Foreskin melanocyte (primary cell): ENCODE measurements at places on chromosomes 4 and X.

GRCh38 chr4:129113919-129114318 is 18.0 kb downstream of the C4orf33 start:
- peak; percentile 39 for DNase-seq

GRCh38 chr4:68927165-68927564 is 24.4 kb downstream of the UGT2A3 start:
- no peak for DNase-seq

- DNase-seq: peak; percentile 18
These were observed 28.8 kb upstream of the CFAP47 start for GRCh38 chrX:35890699-35891098.

- DNase-seq: no peak
These were observed 64.4 kb downstream of the CXCL13 start for GRCh38 chr4:77669946-77670590.

GRCh38 chr4:140004922-140005627 is 148.9 kb downstream of the MAML3 start:
- no peak for DNase-seq

GRCh38 chr4:42280327-42281095 is 116.8 kb upstream of the SHISA3 start:
- DNase-seq: peak; percentile 3

DNA sequence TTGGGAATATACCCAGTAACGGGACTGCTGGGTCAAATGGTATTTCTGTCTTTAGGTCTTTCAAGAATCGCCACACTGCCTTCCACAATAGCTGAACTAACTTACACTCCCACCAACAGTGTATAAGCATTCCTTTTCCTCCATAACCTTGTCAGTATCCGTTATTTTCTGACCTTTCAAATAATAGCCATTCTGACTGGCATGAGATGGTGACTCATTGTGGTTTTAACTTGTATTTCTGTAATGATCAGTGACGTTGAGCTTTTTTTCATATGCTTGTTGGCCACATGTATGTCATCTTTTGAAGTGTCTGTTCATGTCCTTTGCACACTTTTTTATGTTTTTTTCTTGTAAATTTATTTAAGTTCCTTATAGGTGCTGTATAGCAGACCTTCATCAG is 81.2 kb downstream of the ADAM29 start:
- peak; percentile 92 for DNase-seq

GRCh38 chrX:151902813-151903591 is 9.7 kb upstream of the MAGEA4 start:
- no peak for DNase-seq

DNA sequence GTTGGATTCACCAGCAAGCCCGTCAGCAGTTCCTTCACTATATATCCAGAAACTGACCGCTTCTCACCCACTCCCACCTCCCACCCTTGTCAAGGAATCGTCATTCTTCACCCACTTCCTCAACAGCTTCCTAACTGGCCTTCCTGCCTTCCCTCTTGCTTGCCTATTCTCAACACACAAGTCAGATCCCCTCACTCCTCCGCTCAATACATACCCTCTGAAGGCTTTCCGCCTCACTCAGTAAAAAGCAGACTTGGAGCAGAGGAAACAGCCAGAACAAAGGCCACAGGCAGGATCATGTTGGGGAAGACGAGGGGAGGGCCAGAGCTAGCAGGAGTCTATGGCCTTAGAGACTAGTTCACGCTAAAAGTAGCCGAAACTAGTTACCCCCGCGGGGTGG is 23.7 kb downstream of the RWDD4 start:
- DNase-seq: no peak

GRCh38 chr4:170721812-170722373 is 632.1 kb upstream of the AADAT start:
- DNase-seq: no peak

- DNase-seq: no peak
These were observed 144.1 kb downstream of the DIPK2B start for GRCh38 chrX:45056428-45057145.

- DNase-seq: no peak
These were observed 107.6 kb downstream of the USP46 start for GRCh38 chr4:52551487-52551886.

DNA sequence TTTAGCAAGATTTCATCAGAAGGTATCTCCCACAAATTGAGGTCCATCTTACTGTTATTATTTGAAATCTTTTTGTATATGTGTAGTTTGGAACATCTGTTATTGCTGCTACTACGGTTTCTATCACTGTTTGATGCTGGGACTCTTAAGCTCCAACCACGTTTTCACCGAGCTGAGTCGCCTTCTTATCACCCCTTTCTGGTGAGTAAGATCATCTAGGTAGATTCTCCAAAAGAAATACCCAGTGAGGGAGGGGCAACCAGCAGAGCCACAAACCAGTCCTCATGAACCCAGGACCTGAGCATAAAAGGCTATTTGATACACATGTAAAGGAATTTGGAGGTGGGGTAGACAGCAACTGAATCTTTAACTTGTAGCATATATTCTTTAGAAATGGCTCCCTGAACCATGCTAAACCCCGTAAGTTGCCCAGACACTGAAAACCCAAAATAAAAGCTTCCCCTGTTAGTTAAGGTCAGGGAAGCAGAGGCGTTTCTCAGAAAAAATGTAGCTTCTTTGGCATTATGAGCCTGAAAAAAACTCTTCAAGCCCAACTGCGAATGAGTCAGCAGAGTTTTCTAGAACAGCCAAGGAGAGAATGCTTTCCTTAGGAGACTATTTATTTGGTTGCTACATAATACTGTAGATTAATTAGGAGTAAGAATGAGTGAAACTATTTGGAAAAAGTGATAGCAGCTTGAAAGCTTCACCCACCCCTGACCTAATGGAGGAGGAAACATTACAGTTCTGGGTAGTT is 53.8 kb upstream of the ATXN3L start:
- DNase-seq: no peak

GRCh38 chr4:169099771-169100180 is 89.7 kb upstream of the CBR4 start:
- no peak for DNase-seq

DNA sequence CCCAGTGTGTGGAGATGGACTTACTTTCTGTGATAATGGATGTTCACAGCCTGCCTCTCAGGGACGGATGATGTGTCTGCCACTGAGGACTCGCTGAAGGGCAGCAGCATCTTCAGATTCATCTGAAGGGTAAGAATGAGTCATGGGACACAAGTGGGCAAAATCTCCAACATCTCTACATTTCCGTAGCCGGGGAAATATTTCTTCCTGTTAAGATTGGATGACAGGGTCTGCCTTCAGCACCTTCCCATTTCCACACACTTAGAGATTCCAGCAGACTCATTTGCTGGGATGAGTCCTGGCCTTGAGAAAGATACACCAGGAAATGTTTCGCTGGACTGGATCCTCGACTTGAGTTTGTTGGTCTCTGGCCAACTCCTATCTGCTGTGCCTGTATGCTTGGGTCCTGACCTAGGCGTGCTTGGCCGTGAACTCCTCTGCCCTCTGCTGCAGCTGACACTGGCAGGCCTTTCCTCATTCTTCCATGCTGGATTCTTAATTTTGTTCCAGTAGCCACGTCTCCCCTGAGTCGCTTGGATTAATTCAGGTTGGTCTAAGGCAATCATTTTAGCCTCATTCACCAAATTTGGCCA is 46.5 kb upstream of the SOD3 start:
- no peak for DNase-seq

- no peak for DNase-seq
These were observed 158.7 kb upstream of the GIMD1 start for GRCh38 chr4:106527316-106527715.

GRCh38 chr4:24229978-24230377 is 340.1 kb upstream of the PPARGC1A start:
- DNase-seq: no peak

DNA sequence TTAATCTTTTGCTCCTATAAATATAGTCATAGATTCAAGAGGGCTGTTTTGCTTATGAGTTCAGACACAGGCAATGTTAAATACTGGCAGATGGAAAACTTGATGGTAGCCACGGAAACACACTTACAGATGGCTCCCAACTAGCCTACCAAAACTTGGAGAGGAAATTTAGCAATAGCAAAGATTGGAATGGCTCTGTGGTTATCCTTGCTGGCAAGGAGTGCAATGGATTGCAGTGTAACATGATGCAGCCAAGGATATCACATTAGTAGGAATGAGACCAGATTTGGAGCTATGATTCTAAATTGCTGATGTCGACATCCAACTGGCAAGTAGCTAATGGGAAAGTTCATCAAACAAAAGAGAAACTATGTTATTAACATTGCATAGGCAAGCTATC is 791.0 kb upstream of the DIAPH2 start:
- no peak for DNase-seq

DNA sequence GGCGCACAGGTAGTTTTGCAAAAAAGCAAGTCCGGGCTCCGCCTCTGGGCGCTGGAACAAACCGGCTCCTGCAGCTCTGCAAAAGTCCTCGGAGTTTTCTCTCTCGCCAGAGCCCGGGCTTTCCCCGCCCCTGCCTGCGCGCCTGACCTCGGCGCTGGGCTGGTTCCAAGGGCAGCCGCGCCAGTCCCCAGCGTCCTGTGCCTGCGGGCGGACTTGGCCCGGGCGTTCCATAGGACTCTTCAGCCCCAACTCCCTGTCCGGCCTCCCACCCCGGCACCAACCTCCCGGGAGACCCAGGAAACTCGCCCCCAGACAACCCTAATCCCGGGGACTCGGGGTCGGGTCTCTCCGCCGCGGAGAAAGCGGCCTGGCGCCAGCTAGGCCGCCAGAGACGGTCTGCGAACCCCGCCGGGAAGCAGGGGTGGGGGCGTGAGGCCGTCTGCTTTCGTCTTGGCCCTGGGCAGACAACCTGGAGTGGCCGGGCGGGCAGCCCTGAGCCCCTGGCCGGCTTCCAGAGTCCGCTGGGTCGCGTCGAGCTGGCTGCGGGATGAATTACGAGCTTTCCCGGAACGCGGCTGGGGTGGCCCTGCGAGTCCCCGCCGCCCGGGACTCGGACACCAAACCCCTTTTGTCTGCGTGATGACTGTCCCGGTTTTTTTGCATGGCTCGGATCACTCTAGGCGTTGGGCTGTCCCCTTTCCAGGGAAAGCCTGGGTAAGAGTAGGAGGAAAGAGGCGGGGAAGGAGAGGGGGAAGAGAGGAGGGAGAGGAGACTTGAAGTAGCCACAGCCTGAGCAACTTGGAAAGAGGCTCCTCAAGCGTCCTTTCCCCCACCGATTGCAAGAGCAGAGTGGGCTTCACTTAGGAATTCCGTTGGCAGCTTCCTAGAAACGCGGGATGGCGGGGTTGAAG is 916 bp downstream of the MXRA5 start:
- DNase-seq: no peak

DNA sequence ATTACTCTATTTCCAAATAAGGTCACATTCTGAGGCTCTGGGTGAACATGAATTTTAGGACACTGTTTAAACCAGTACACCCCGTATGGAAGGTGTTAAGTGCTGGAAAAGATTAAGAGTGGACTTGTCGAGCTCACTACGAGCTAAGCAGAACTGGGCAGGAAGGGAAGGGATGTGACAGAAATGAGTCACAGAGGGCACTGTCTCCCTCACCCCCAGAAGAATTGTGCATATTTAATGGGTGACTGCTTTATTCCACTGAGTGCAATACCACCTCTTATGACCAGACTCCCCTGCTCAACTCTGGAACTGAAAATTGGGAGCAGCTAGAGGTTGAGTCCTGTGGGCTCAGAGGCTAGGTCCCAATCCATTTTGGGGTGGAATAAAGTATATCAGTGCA is 187.4 kb upstream of the RPS6KA3 start:
- no peak for DNase-seq

DNA sequence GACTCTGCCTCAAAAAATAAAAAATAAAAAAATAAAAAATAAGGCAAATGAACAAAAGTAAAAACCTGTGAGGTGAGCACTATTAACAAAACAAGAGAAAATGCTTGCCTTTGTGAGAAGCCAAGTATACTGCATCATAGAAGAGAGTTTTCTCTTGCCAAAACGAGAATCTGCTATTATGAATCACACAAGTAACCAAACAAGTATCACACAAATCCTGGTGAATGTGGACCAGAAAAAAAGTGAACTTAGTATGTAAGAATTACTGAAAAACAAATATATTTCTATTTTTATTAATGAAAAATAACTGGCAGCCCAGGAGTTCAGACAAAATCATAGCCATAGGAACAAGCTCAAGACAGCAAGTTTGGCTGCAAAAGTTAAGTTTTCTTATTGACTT is 193.5 kb downstream of the PDGFC start:
- DNase-seq: no peak

DNA sequence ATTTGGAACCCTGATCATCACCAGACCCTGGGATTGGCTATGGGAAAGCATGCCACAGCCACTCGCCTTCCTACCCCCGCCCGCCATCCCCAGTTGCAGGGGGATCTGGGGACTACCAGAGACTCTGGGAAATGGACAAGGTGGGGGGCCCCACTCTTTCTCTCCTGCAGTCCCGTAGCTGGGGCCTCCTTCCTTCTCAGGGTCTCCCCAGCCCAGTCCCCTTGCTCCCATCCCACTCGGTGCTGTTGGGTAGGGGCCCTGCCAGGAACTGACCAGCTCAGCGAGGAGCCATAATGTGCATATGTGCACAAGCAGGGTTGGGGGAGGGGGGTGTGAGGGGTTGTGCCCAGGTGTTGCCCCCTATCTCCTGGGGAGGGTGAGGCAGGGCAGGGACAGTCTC is 3.4 kb upstream of the USP11 start:
- no peak for DNase-seq

DNA sequence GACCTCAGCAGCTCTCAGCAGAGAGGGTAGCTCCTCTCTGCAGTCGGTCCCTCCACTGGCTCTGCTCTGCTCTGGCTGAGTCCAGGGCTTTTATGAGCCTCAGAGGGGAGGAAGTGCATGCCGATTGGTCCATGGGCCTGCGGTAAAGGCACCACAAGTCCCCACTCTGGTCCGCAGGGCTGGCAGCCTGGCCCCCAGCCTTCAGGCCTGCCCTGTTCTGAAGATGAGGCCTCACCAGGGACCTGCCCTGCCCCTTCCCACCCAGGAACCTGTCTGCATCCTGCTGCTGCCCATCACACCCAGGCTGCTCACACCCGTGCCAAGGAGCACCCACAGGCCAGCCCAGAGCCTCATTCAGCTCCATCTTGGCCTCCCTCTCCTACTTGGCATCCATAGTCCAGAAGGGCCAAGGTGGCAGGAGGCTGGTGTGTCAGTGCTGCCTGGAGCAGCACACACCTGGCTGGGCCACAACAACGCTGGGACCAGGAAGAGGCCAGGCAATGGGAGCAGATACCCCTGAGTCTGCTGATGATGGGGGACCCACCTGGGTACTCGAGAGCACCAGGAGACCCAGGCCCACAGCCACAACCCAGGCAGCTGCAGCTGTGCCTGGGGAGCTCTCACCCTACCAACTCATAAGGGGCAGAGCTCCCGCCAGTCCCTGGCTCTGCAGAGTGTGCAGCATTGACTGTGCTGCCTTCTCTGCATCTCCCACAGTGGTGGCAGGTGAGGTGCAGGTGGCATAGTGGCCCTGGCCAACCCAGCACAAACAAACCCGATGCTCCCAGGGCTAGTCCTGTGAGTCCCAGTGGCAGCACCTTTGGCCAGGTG is 191.9 kb upstream of the NUDT6 start:
- DNase-seq: no peak

DNA sequence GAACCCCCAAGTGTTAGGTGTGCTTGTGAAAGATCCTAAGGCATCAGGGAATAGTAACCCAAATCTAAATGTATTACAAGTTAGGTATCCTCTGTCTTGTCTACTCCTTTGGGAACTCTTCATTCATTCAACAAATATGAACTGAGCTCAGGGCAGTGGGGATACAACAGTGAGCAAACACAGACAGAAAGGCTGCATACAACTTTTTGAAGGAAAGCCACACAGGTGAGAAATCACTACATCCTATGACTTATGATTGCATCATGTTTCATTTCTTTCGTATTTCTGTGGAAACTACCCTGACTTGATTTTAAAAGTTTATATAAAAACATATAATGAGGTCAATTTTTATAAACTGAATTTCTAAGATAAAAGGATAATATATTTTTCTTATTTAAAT is 43.2 kb downstream of the BCLAF3 start:
- DNase-seq: no peak
